ENCODE measurements at places on chromosomes 12 and 14. TPM values are rescaled to one million over a fixed set of nuclear protein-coding genes. Genes with fewer than 3 reads are reported as not detected.

Gene RERG
- total RNA-seq = 10.8 TPM

Gene HOTAIR
- total RNA-seq = not detected

GRCh38 chr12:92234533-92234932, 88.9 kb upstream of the BTG1 start:
- H3K27me3 ChIP-seq = no peaks in the 10 kb centered on the region
- H3K36me3 ChIP-seq = no peaks in the 10 kb centered on the region
- H3K27ac ChIP-seq = no peak overlapping the region
- H3K4me3 ChIP-seq = no peak overlapping the region
- no peak for DNase-seq

DNA sequence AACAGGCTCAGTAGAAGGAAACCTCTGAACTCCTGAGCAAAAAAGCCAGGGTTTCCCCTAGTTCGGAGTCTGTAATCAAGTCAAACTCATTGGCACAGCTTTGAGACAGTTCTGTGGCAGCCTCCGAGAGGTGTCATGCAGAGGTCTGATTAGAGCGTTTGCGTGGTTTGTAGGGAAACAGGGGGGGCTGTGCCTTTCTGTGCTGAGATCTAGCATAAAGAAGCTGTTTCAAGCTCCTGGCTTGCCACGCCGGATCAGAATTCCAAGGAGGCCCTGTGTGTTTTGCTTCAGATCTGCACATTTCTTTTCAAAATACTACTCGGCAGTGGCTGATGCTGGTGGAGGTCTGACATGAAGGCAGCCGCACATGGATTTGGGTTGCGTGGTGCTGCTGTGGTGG, 1.7 kb downstream of the CABP1 start:
- peaks cover 62% of the 10 kb centered on the region for H3K27me3 ChIP-seq
- H3K4me3 ChIP-seq = peak overlapping the region; percentile 28
- no peak for DNase-seq
- no peak overlapping the region for H3K27ac ChIP-seq
- peaks cover 14% of the 10 kb centered on the region for H3K4me1 ChIP-seq
- peaks cover 1% of the 10 kb centered on the region for H3K36me3 ChIP-seq

- H3K4me1 ChIP-seq = peaks cover 31% of the 10 kb centered on the region
- H3K27me3 ChIP-seq = no peaks in the 10 kb centered on the region
- H3K27ac ChIP-seq = no peak overlapping the region
- peaks cover 2% of the 10 kb centered on the region for H3K36me3 ChIP-seq
Measured at GRCh38 chr12:49578471-49579112, 10.7 kb upstream of the MCRS1 start.

Gene ERO1A
- 43.9 TPM for total RNA-seq

GRCh38 chr12:53199700-53200099, 7.4 kb downstream of the ITGB7 start:
- peaks cover 9% of the 10 kb centered on the region for H3K4me1 ChIP-seq
- no peak overlapping the region for H3K4me3 ChIP-seq
- H3K36me3 ChIP-seq = no peaks in the 10 kb centered on the region
- peaks cover 7% of the 10 kb centered on the region for H3K27me3 ChIP-seq

DNA sequence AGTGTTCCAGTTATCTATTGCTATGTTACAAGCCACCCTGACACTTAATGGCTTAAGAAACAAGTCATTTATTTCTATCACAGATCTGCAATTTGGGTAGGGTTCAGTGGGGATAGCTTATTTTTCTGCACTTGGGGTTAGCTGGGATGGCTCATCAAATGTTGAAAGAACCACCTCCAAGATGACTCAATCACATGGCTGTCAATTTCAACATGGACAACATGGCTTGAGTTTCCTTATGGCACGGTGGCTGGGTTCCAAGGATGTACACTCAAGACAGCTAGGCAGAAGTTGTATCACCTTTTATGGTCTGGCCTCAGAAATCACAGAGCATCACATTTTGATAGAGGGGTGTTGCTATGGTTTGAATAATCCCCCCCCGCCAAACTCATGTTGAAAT, 24.5 kb upstream of the IGF1 start:
- no peak for DNase-seq
- no peak overlapping the region for H3K27ac ChIP-seq
- H3K4me1 ChIP-seq = no peaks in the 10 kb centered on the region

Gene TPPP2
- total RNA-seq = not detected

DNA sequence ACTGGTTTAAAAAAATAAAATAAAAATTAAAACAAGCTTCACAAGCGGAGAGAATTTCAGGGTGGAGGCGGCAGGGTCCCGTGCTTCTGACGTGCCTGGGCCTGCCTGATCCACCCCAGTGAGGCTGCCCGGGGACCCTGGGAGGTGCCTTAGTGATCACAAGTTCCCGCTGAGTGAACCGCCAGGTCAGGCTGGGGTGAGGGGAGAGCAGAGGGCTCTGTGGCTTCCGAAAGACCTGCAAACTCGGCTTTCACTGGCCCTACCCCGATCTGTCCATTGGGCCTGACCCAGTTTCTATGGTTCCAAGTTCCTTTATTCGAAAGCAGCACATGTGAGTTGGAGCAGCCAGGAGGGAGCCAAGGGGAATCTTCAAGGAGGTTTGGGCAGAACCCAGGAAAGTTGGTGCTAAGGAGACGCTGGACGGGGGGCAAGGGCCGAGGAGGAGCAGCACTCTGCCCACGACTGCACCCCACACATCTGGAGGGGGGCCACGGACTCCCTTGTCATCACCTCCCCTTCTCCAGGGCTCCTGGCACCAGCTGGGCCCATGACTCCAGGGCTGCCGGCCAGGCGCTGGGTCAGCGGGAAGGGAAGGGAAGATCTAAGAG, 12.9 kb downstream of the MMP14 start:
- DNase-seq = no peak
- peak overlapping the region; percentile 21 for H3K4me3 ChIP-seq
- H3K4me1 ChIP-seq = peaks cover 83% of the 10 kb centered on the region
- H3K36me3 ChIP-seq = peaks cover 22% of the 10 kb centered on the region
- H3K27ac ChIP-seq = peak overlapping the region; percentile 96

- no peak for DNase-seq
- peak overlapping the region; percentile 99 for H3K27ac ChIP-seq
- peaks cover 59% of the 10 kb centered on the region for H3K4me1 ChIP-seq
- H3K27me3 ChIP-seq = no peaks in the 10 kb centered on the region
Measured at GRCh38 chr14:68788996-68789820, 3.7 kb downstream of the ZFP36L1 start.
